ENCODE measurements at places on chromosomes 11 and 22.

DNA sequence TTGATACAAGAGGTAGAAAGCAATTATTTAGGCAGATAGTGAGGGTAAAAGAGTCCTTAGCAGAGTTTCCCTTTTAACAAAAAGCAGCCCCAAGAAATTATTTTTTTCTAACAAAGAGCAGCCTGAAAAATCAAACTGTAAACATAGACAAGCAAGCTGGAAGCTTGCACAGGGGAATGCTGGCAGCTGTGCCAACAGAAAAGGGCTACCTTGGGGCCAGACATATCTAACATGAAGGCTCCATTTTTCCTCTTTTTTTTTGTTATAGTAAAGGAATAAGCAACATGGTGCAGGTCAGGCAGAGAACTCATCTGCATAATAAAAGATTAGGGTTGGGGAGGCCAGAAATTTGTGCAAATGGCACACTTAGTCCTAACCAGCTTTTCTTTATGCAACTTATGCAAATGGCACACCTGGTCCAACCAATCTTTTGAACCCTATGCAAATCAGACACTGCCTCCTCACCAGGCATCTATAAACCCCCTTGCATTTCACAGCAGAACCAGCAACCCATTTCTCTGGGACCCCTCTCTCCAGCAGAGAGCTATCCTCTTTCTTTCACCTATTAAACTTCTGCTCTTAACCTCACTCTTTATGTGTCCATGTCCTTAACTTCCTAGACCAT is 41.8 kb downstream of the PDGFD start:
- no peak for DNase-seq

DNA sequence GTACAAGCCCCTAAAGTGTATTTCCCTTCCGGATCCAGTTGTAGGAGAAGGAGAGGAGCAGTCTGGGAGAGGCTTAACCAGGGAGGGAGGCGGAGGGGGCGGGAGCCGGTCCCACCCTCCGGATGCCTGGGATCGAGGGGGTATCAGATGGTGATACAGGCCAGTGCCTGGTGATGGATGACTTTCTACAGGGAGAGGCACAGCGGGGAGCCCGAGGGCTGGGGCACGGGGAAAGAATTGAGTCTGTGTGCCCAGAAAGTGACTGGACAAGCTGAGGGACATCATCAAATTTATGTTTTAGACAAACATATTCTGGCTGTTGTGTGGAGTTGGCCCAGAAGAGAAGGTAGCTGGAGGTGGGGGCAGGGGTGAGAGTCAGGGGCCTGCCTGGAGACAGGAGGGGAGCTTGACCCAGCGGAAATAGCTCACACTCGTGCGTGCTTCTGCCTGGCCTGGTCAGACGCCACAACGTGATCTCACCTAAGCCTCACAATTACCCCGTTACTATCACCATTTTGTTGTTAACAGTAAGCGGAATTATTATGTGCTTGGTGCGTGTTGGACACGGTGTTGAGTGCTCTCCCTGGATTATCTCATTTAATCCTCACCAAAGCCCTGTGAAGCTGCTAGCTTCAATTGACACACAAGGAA is 42.4 kb downstream of the AMPD3 start:
- no peak for DNase-seq

DNA sequence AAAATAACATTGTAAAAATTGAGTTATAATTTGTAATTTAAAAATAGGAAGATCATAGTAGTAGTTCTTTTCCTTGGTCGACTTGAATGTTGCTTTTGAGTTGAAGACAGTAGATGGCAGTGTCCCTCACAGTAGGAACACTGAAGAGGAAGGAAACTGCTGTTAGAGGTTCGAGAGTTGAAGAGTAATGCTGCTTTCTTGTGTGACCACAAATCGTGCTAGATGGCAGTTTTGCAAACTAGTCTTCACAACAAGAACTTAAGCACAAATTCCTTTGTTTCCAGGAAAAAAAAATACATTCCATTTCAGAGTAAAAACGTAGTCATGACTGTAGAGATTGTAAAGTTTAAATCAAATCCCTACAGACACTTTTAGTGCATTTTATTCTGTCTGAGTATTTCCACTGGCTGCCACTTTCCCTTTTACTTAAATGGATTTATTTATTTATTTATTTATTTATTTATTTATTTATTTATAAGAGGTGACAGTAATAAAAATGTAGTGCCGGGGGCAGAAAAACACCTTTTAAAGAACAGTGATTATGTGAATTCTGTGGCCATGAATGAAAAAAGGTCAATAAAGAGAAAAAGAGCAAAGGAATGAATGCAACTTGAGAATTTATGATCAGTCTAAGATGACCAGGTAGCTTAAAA is 54.6 kb downstream of the SPECC1L start:
- no peak for DNase-seq

- DNase-seq = no peak
These were observed 51.7 kb upstream of the RCN1 start for GRCh38 chr11:32039149-32039548.

DNA sequence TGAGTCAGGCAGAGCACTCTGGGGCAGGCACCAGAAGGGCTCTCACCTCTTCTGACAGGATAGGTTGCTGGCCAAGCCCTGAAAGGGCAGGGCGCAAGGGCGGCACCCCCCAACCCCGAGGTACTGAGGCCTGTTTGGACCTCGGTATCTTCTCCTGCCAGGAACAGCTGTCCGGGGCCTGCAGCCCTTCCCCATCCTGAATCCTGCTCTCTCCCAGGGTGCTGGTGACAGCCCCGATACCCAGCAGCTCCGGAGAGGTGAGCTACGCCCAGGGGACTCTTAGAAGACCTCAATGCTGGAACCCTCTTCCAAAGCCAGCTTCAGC is 79.1 kb downstream of the PHF21B start:
- DNase-seq = no peak

- no peak for DNase-seq
These were observed 153.2 kb downstream of the CTTN start for GRCh38 chr11:70551351-70552166.

DNA sequence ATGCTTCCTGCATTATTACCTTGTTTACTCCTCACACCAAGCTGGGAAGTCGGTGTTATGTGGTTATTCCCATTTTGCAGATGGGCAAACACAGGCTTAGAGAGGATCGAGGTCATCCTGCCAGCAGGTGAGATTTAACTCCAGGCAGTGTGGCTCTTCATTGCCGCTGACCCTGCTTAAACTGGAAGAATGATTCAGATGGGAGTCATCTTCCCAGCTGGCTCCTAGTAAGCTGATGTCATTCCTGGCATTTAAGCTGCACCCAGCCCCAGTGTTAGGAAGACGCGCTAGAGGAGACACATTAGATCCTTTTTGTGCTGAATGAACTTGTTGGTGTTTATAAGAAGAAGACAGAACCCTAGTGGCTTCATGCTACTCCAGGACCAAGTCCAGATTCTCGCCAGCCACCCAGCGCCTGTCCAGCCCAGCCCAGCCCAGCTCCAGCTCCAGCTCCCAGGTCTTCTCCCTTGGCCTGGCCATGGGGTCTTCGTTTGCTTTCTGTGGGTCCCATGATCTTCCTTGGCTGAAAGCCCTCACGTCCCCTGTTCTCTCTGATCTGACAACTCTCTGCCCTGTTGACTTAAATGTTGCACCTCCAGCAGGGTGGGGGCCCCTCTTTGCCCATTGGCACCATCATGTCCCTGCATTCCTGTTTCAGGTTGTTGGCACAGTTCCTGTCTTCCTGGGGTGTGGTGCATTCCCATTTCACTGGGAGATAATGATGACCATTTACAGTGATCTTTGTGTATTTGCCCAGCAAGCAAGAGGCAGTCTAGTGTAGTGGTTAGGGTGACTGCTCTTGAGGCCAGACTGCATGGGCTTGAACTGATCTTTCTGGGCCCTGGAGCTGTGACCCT is 13.6 kb downstream of the PARVB start:
- no peak for DNase-seq

DNA sequence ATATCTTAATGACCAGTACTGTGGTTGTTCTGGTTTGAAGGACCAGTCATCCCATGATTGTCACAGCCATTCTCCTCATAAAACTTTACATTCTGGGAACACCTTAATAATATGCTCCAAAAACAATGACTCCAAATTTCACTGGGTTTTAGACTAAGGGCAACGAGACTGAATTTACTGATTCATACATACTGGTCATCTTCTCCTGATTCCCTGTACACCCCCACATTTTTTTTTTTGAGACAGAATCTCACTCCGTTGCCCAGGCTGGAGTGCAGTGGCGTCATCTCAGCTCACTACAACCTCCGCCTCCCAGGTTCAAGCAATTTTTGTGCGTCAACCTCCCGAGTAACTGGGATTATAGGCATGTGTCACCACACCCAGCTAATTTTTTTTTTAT is 78.9 kb downstream of the GAB2 start:
- no peak for DNase-seq

- DNase-seq = no peak
These were observed 7.6 kb upstream of the CHKA start for GRCh38 chr11:68128682-68129327.

GRCh38 chr11:117945047-117945810 is 16.0 kb upstream of the TMPRSS13 start:
- DNase-seq = no peak

DNA sequence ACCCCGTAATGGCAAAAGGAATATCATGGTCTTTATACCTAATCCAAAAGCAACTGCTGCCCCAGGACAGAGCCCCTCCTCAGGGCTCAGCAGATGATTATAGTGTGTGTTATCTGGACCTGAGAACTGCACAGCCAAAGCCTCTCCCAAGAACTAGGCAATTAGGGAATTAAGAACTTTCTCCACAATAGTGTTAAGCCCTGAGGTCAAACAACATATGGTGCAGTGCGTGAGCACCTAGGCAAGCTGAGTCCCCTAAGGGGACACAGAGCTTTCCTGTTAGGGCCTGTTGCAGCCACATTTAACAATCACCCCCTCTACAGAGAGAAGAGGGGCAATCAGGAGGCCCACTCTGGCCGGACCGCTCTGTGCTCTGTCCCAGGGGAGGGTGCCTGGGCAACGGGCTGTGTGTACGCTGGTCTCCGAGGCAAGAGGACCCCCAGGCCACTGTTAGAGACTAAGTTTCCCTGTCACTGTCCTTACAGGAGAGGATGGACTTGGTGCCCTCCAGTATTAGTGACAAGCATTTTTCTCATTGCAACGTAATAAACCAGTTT is 1.4 kb upstream of the KCNJ5 start:
- DNase-seq = no peak

DNA sequence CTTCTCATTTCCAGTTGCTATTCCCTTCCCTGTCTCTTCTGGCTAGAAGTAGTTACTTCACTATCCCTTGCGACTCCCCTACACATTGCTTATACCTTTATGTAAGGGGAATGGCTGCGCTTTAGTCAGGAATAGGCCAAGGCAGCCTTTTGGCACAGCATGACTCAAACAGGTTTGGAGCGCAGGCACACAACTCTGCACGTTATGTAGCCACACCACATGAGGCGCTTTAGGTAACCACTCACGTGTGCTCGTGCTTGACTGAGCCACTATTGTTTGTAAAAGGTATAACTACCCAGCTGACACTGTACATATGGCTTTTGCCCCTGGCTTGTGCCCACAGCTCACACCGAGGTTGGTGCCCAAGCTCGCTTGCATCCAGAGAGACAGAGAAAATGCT is 46.7 kb upstream of the LIPT2 start:
- DNase-seq = no peak

GRCh38 chr11:73216465-73216864 is 1.6 kb upstream of the P2RY2 start:
- DNase-seq = no peak

- DNase-seq = no peak
These were observed 41.8 kb upstream of the CDON start for GRCh38 chr11:126104420-126104819.

DNA sequence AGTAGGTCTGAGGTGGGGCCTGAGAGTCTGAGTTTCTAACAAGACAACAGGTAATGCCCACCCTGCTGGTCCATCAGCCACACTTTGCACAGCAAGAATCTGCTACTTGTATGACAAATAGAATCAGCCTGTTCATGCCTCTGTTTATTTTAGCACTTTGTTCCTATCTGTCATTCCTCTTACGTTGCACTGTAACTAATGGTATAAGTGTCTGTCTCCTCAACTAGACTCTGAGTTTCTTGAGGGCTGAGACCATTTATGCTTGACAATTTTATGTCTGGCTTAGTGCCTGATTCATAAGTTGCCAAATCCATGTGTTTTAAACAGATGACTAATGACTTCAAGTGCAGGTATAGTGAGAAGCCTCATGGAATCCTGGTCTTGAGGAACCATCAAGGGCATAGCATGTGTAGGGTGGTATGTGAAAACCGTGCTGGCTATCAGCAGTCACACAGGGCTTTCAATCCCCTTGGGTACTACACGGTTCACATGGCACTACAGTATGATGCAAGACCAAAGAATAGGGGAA is 209.7 kb downstream of the C11orf91 start:
- no peak for DNase-seq

DNA sequence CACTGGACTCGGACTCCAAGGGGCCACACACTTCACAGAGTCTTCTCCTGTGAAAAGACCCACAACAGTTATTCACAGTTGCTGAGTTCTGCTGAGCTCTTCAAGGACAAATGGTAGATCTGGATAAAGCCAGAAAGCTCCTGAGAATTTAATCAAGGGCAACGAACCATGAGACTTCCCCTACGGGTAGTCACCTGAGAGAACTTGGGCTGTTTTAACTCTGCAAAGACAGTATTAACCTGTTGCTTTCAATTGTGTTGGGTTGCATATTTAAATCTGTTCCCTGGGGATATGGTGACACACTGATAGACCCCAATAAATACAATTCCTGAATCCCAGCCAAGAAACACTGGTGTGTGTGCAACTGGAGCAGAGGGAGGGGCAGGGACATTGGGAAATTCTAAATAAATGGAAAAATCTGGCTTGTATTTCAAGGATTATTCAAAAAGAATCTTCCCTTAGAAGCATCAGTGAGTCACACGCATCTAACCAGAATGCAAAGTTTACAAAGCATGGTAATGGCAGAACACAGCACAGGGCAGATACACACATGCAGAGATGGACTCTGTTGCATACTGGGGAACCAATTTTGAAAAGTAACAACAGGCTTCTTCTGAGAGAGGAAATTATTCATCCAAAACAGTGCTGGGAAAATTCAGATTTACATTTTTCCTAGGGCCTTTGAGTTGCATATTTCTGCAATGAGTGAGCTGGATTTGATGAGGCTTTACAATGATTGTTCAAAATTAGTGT is 4.0 kb downstream of the KCNJ1 start:
- no peak for DNase-seq

GRCh38 chr11:32830413-32830738 is 649 bp downstream of the PRRG4 start:
- DNase-seq = no peak

- DNase-seq = no peak
These were observed 237.3 kb upstream of the CADM1 start for GRCh38 chr11:115741376-115742107.

- DNase-seq = no peak
These were observed 1.0 kb upstream of the TRIM44 start for GRCh38 chr11:35661534-35661933.

Data from activated T-cell treated with anti-CD3 and anti-CD28 coated beads for 24 hours (primary cell).